Cardiac ventricle fibroblast (primary cell): ENCODE measurements at places on chromosomes 12 and 14. TPM values are rescaled to one million over a fixed set of nuclear protein-coding genes. Genes with fewer than 3 reads are reported as not detected.

TSPAN9 gene
- total RNA-seq = 22.4 and 23.5 TPM in 2 replicates

OTX2 gene
- not detected in 2 replicates for total RNA-seq

KLRF1 gene
- not detected in 2 replicates for total RNA-seq

ETV6 gene
- 8.8 and 8.9 TPM in 2 replicates for total RNA-seq

KRT74 gene
- total RNA-seq = not detected in 2 replicates

TIMELESS gene
- total RNA-seq = 3.6 and 3.9 TPM in 2 replicates

BCL2L14 gene
- not detected in 2 replicates for total RNA-seq

CRIP1 gene
- 0.64 and 10.0 TPM in 2 replicates for total RNA-seq

EFS gene
- total RNA-seq = 6.7 and 8.9 TPM in 2 replicates

KRT83 gene
- total RNA-seq = not detected in 2 replicates

TMEM121 gene
- total RNA-seq = 9.3 and 9.9 TPM in 2 replicates

POTEG gene
- total RNA-seq = not detected in 2 replicates

CLEC12A gene
- total RNA-seq = not detected in 2 replicates

GPR68 gene
- total RNA-seq = 1.1 TPM in 2 replicates

TMBIM4 gene
- 186 and 220 TPM in 2 replicates for total RNA-seq

VDR gene
- total RNA-seq = 7.9 and 10.4 TPM in 2 replicates

DHH gene
- total RNA-seq = not detected in 2 replicates

RD3L gene
- total RNA-seq = not detected in 2 replicates

TCP11L2 gene
- total RNA-seq = 18.8 and 24.2 TPM in 2 replicates

UNC79 gene
- total RNA-seq = under 0.01 TPM in 2 replicates

JPH4 gene
- not detected in 2 replicates for total RNA-seq

PPFIA2 gene
- 0.64 TPM in 1 of 2 replicates, not detected in the other for total RNA-seq

ZFHX2 gene
- total RNA-seq = 0.44 TPM in 1 of 2 replicates, not detected in the other
